ENCODE measurements at places on chromosomes 12 and 14.
A peak's percentile ranks its signal among the peaks of the same experiment; 100 is the strongest.

- DNase-seq = peak; percentile 74
These were observed 48.3 kb downstream of the NFKBIA start for GRCh38 chr14:35355981-35356841.

- DNase-seq = no peak
These were observed 6.0 kb downstream of the KIF26A start for GRCh38 chr14:104144453-104144790.

GRCh38 chr12:104453133-104453532 is 3.6 kb upstream of the CHST11 start:
- no peak for DNase-seq

- peak; percentile 65 for DNase-seq
These were observed 5.0 kb downstream of the CELA1 start for GRCh38 chr12:51341251-51342007.

DNA sequence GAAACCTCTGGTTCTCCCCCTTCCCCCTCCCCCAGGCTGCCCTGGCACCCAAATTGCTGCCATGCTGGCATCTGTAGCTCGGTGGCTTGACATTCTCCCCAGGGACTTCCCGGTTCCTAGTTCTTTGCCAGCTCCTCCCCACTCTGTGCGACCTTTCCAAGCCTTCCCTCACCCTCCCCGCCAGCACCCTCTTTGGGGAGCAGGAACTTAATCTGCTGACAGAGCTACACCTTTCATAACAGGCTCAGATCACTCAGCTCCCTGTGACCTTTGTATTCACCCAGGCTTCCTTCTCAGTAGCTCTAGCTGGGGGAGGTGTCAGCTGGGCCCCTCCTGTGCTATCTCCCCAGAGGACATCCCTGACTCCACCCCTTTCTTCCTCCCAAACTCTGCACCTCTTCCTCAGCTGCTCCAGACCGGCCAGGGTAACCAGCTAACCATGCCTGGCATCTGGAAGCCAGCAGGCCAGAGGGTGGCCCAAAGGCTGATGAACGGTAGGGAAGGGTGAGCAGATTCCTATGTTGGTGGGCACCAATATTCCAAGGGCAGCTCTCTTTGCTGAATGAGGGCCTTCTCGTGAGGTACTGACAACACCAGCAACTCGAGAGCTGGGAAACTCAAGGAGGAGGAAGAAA is 1.8 kb upstream of the COX14 start:
- no peak for DNase-seq

DNA sequence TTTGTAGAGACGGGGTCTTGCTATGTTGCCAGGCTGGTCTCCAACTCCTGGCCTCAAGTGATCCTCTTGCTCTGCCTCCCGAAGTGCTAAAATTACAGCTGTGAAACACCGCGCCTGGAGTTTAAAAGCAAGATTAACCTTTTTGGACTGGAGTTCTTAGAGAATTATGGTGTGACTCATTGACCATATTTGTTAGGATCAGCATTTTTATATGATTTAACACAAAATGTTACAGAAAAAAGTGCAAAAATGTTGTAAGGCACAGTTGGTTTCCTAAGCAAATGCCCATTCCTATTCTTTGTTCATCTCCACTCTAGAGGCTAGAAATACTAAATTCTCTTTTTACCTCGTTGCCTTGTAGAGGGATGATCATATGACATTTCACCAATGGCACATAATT is 27.6 kb downstream of the SLC35E3 start:
- DNase-seq = no peak

GRCh38 chr12:62711631-62712241 is 223.2 kb downstream of the PPM1H start:
- DNase-seq = no peak

- peak; percentile 99 for DNase-seq
These were observed 726 bp upstream of the ZNF140 start for GRCh38 chr12:133080026-133080367.

DNA sequence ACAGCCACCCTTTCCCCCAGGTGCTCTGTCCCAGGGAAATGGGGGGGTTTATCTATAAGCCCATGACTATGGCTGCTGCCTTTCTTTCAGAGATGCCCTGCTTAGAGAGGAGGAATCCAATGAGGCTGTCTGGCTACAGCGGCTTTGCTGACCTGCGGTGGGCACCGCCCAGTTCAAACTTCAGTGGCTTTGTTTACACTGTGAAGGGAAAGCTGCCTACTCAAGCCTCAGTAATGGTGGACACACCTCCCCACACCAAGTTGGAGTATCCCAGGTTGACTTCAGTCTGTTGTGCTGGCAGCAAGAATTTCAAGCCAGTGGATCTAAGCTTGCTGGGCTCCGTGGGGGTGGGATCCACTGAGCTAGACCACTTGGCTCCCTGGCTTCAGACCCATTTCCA is 869.2 kb downstream of the SLC6A15 start:
- no peak for DNase-seq

DNA sequence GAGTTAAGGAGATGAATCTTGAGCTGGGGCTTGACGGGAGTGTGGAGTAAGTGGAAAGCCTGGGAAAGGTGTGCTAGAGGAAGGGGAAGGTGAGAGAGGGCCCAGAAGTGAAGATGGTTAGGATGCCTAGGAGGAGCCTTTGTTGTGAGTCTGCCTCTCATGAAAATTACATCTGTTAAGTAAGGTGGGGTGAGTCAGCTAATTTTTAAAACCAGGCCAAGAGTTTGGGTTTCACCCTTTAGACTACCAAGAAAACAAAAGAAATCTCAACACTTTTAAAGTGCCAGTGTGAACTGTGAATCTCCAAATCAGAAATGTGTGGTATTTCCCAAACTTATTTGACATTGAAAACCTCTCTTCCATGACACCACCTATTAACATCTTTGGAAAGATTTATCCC is 185.2 kb downstream of the CRADD start:
- peak; percentile 68 for DNase-seq

All from AG10803 (cell line).